HEK293T (cell line): ENCODE measurements at places on chromosomes 4 and X.

DNA sequence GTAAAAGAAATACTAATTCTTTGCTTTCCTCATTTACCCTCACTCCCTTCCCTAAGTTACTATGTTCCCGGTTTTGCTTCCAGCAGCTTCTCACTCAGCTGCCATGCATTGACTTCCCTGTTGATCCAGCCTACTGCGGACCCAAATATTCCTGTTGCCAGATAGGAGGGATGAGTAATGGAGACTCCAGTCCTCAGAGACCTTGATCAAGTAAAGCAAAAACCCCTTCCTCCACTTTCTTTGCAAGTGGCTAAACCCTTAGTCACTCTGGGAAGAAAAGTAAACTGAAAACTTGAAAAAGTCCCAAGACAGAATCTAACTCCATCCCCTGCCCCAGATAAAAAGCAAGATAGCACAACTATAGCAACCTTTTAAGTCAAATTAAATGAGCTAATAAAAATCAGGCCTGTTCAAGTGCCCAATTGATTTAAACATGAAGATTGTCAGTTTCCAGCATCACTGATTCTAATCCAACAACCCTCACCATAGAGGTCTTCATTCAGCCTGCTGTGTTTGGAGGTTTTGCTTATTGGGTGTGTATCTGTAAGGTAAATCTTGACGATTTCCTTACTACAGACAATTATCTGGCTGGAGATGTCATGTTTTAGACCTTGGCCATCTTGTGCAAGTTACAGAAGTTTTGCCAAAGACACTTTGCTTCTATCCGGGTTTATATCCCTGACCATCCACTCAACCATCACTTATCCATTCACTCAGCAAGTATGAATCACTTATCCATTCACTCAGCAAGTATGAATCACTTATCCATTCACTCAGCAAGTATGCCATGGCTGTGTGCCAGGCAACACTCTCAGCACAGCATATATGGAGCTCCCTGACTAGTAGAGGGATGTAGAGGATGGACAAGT, 17.6 kb downstream of the FGFBP1 start:
- no peak for DNase-seq

DNA sequence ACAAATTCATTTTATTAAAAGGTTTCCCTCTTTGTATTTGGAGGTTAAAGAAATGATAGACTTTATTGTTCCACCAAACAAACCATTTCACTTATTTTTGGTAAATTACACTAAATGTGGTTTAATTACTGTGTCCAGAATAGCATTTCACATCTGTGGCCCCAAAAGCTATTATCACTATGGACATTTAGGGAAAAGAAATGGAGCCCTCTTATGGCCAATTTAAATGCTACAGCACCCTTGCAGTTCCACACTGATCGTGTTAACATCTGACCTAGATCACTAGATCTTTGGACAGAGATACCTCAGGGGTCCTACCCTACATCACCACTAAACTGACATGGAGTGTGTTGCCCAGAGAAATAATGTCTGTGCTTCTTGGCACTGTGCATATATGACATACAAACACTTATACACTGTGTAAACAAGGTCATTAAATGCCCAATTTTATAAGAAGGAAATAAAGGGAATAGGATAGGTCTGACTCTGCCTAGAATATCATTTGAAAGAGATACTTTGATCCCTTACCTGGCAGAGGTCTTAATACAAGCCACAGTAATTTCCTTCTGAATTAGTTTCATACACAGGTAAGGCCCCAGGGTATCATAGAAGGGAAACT, 163.9 kb downstream of the KDR start:
- DNase-seq: peak; percentile 34

- DNase-seq: no peak
These were observed 56.6 kb upstream of the WDR1 start for GRCh38 chr4:10173037-10173753.

GRCh38 chr4:62003695-62004094, 803.6 kb downstream of the ADGRL3 start:
- no peak for DNase-seq

DNA sequence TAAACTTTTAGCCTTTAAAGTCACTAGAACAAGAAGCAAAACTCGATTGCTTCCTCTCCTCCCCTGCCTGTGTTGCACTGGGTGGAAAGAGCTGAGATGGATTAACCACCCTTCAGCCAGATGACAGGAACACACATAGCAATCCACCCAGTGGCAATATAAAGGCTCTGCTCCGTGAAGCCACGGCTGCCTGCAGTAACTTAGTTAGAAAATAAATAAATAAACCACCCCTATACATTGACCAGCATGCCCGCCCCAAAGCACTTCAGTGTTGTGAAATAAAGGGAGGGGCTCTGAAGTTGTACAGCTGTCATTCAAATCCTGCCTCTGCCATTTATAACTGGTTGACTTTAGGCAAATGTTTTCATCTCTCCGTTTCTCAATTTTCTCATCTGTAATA, 217.1 kb upstream of the LDB2 start:
- DNase-seq: no peak

DNA sequence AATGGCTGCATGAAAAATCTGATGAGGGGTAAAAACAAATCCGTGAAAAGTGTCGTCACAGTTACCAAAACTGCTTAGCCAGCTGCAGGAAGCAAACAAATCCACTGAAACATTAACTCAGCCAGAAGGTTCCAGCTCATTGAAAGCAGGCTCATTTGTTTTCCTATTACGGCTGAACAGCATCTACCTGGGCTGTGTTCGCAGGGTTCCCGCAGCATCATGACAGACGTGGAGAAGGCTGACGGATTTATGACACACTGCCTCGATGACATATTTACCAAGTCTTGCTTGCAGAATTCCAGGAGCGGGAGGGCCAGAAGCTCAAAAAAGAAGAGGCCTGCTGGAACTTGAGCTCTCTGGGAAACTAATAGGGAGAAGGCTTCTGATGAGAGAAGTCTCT, 781.1 kb downstream of the RAB28 start:
- no peak for DNase-seq

DNA sequence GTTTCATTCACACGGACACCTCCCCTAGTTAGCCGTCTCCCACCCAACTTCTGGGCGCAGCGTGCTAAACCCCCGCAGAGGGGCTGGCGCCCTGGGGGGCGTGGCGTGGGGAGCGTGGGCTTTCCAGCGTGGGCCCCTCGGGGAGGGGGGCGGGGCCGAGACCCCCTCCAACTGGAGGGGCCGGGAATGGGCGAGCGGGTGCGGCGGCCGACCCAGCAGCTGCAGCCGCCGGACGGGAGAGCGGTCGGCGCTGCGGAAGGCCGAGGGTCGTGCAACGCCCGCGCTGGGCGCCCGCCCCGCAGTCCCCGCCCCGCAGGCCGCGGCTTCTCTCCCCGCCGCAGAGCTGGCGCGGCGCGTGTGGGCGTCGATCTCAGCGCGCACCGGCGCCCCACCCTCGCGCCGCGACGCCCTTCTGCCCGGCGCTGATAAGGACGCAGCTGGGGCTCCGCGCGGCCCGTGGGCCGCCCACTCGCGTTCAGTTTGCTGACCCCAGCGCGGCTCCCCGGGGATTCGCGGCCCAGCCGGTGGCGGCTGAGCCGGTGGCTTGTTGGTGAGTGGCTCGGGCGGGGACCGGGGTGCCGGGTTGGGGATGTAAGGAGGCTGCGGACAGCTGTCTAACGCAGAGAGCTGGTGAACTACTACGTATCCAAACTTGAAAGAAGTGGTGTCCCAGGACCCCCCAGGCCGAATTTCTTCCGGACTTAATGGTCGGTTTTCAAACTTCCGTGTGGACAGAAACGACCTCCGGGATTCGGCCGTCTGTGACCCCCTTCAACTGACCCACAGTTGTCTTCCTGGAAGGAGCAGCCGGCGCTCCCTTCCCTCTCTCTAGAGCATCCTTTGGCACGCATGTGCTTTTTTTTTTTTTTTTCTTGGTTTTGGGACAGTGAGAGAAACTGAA, 1.5 kb downstream of the FHDC1 start:
- DNase-seq: peak; percentile 50

DNA sequence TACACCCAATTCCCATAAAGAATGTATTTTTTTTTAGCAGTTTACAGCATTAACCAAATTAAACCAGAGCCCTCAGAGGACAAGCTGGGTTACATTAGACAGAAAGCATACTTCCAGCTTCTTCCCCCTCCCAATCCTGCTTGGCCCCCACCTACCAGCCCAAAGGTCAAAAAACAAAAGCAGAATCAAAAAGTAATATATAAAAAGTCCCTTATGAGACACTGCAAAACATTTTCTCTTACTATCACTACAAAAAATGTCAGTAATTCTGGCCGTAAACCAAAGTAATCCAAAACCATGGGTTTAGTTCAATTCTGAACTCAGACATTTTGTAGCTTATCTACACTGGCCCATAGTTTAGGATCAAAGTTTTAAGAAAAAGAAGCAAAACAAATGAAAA, 38.0 kb downstream of the APBB2 start:
- DNase-seq: no peak

- DNase-seq: no peak
These were observed 4.9 kb downstream of the ACSL4 start for GRCh38 chrX:109728173-109728535.

DNA sequence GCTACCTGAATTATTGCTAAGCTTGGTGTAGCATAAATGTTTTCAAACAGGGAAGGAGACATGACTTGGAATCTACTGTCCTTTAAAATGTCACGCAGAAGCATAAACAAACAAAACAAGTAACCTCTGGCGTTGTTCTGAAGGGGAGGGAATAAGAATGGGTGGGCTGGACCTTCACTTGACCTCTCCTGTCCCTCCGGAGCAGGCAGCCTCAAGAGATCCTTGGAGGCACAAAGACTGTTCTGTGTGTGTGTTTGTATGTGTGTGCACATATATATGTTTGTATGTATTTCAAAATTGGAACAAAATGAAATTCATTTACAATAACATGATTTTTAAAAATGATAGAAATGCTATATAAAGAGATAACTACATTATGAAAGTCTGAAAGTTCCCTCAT, 91.3 kb upstream of the DCLK2 start:
- DNase-seq: no peak

DNA sequence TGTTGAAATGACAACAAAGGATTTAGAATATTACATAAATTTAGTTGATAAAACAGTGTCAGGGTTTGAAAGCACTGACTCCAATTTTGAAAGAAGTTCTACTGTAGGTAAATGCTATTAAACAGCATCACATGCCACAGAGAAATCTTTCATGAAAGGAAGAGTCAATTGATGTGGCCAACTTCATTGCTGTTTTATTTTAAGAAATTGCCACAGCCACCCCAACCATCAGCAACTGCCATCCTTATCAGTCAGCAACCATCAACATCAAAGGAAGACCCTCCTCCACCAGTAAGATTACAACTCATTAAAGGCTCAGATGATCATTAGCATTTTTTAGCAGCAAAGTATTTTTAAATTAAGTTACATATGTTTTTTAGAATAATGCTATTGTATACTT, 54.6 kb upstream of the RAB9B start:
- no peak for DNase-seq

- DNase-seq: no peak
These were observed 25.3 kb downstream of the ADD1 start for GRCh38 chr4:2868877-2869487.

GRCh38 chr4:141254326-141254725, 33.6 kb downstream of the ZNF330 start:
- no peak for DNase-seq

DNA sequence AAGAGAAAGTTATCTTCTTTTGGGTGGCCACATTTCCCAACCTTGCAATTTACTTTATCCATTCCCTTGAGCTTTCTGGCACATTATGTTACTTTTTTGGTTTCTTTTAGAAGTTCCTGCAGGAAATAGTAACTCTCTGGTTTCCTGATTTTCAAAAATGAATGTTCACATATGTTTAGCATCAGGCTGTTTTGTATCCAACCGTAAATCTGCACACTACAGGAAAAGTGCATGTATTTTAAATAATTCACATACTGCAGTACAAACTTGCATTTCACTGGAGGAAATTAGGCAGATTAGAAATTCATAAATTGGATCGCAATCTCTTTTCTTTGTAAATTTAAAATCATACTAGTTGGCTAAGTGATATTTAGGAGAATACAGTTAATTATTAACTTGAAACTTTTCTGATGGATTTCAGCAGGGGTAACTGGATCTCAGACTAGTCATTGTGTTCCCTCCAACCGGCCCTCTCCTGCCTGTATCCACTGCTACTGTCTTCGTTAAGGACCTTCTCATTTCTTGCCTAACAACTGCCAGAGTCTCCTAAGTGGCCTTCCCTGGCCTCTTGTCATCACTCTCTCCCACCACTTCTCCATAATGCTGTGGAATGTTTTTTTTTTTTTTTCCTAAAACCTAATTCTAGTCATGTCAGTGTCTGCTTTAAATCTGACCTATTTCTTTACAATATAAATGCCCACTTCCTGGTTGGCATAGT, 137.2 kb downstream of the UNC5C start:
- DNase-seq: no peak

DNA sequence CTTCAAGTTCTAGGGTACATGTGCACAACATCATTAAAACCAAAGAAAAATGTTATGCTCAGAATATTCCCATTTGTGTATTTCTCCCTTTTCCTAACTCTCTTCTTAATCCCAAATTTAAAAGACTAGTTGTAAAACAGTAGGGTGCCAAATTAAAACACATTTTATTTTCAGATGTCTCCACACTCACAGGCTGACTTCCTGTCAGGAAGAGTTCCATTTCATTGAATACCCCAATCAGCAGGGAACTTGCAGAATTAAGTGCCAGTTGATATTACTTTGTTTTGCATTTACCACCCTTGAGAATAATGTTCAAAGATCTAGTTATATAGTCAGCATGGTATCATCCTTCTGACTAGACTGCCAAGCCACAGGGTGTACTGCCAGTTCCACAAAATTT, 207.9 kb downstream of the MAB21L2 start:
- peak; percentile 15 for DNase-seq

DNA sequence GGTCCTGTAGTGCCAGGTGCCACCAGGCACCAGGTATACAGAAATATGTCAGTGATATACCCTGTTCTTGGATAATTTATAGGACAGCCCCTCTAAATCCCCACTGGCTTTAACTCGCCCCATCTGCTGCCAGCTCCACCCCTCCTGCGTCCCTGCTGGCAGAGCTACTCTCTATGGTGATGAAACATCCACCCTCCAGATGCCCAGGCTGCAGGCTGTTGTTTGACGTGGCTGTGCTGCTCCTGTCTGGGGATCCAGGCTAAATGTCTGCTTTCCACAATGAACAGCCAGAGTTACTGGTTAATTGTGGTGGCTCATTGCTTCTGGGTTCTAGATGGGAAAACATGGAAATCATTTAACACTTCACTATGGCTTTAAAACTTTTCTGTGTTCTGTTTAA, 12.9 kb downstream of the NHSL2 start:
- DNase-seq: no peak

- no peak for DNase-seq
These were observed 72.4 kb upstream of the TLR2 start for GRCh38 chr4:153611679-153612078.
